ENCODE measurements at places on chromosomes 7 and 10.

- no peak for DNase-seq
Observed at GRCh38 chr10:23702977-23703414, 264.1 kb downstream of the OTUD1 start.

- DNase-seq, result no peak
Observed at GRCh38 chr10:85532773-85533172, 833.8 kb downstream of the GRID1 start.

- no peak for DNase-seq
Observed at GRCh38 chr7:30212701-30213111, 71.7 kb upstream of the ZNRF2 start.

GRCh38 chr7:25496476-25497368, 268.4 kb upstream of the NPVF start:
- DNase-seq, result no peak

GRCh38 chr10:49037187-49037586, 78.1 kb downstream of the VSTM4 start:
- DNase-seq, result no peak

DNA sequence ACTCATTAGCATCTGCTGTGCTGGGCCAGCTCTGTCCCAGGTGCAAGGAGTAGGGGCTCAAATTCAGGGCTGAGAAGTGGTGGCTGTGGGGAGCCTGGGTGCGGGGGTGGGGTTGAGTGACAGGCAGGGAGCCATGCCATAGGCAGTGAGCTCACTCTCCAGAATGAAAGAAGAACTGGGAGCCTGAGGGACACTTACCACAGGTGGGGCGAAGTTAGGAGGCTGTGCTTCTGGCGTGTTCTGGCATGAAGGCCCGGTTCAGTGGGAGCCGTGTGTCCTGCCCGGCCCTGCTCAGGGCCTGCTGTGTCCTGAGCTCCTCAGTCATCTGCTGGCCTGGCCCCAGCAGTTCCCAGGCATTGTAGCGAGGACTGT, 62.5 kb downstream of the MKI67 start:
- no peak for DNase-seq

DNA sequence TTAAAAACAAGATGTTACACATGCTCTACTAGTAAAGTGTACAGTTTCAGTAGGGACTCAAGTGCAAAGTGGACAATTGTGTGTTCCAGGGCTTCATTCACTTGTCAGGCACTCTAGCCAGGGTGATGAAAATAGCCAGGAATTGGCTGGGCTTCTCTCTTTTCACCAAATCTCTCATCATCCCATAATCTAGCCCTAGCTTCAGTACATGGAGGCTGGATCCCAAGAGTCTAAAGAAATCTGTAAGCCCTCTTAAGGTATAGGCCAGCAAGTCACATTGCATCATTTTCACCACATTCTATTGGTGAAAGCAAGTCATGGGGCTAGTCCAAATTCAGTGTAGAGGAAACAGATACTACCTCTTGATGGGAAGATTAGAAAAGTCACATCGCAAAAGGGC, 47.3 kb upstream of the C1GALT1 start:
- no peak for DNase-seq

- no peak for DNase-seq
Observed at GRCh38 chr10:114283535-114284234, 44.6 kb downstream of the VWA2 start.
